HCT116 (cell line): ENCODE measurements at places on chromosomes 4 and X. TPM values are rescaled to one million over a fixed set of nuclear protein-coding genes. Genes with fewer than 3 reads are reported as not detected.

DNA sequence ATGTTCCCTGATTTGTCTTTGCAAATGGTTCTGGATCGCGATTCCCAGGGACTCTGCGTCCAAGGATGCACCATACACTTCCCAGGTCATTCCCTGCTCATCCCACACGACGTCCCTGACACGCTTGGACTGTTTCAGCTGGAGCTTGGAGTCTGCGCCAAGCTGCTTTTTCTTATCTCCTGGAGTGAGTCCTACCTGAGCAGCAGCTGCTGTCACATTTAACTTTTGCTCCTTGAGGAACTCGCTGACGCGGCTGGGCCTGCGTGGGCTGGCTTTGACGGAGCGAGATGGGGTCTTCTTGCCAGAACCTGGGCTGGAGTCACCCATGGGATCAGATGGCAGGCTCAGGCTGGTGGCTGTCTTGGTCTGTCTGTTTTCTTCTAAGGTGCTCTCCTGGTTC, 59.6 kb downstream of the GPRIN3 start:
- H3K27me3 ChIP-seq, result no peaks in the 10 kb centered on the region
- H3K27ac ChIP-seq, result no peak overlapping the region
- H3K4me3 ChIP-seq, result no peak overlapping the region
- H3K4me1 ChIP-seq, result no peaks in the 10 kb centered on the region
- no peaks in the 10 kb centered on the region for H3K36me3 ChIP-seq

- no peaks in the 10 kb centered on the region for H3K36me3 ChIP-seq
- no peak for DNase-seq
- no peak overlapping the region for H3K4me3 ChIP-seq
- no peak overlapping the region for H3K27ac ChIP-seq
Measured at GRCh38 chr4:23369331-23369730, 520.5 kb downstream of the PPARGC1A start.

- H3K27ac ChIP-seq, result no peak overlapping the region
- no peaks in the 10 kb centered on the region for H3K4me1 ChIP-seq
- H3K27me3 ChIP-seq, result no peaks in the 10 kb centered on the region
- DNase-seq, result no peak
Measured at GRCh38 chr4:89492581-89493071, 185.0 kb upstream of the GPRIN3 start.

GRCh38 chr4:22435652-22436051, 80.2 kb downstream of the ADGRA3 start:
- H3K36me3 ChIP-seq, result no peaks in the 10 kb centered on the region; the same call in 1 of the 2 replicates
- no peak for DNase-seq
- H3K27ac ChIP-seq, result no peak overlapping the region

- DNase-seq, result no peak
- no peak overlapping the region for H3K27ac ChIP-seq
- no peaks in the 10 kb centered on the region for H3K27me3 ChIP-seq
- no peaks in the 10 kb centered on the region for H3K36me3 ChIP-seq
- H3K4me3 ChIP-seq, result peak overlapping the region; percentile 55
- H3K4me1 ChIP-seq, result 0 out of 2 replicates have a peak, but pooled peaks cover 2% of the 10 kb centered on the region
Measured at GRCh38 chrX:150363561-150364346, 637 bp downstream of the MAMLD1 start.

Gene PNMA6F
- not detected for total RNA-seq

Gene BMX
- total RNA-seq, result not detected

Gene SLC6A14
- total RNA-seq, result 0.05 TPM

Gene CORIN
- total RNA-seq, result 3.5 TPM
